RPMI7951 (cell line): ENCODE measurements at places on chromosomes 5 and 9.

GRCh38 chr5:3043600-3043999 lies 292.1 kb upstream of the IRX2 start:
- no peak for DNase-seq

DNA sequence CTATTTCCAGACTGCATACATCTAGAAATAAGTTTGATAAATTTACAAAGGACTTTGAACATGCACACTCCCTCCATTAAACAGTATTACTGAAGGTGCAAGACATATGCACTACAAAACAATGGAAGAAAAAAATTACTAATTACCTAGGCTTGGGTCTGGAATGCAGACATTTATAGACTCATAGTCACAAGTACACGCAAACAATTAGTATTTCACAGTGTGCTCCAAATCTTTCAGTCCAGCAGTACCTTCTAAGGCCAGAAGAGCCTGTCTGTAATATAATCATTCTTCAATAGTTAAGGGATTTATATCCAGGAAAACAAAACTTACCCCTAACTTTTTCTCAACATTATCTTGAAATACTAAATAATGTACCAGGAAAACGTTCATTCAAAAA lies 11.2 kb downstream of the RICTOR start:
- no peak for DNase-seq

- no peak for DNase-seq
These were observed 28.7 kb downstream of the LCP2 start for GRCh38 chr5:170268884-170269283.

- peak; percentile 85 for DNase-seq
These were observed 10.0 kb downstream of the TLE4 start for GRCh38 chr9:79581794-79582193.

DNA sequence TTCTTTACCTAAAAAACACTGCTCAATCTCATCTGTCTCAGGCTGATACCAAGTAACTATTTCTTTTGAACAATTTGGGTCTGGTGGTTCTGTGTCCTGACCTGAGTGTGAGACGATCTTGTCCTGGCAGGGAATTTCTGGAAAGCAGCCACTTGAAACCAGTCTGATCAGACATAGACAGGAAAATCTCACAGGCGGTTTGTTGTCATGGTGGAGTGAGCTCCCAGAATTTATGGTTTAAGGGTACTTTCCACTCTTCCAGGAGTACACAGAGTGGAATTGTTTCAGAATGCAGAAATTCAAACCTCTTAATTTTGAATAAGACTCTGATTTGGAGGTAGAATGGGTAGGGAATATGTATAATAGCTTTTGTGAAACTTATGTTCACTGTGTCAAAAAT lies 268.2 kb downstream of the ISL1 start:
- no peak for DNase-seq

DNA sequence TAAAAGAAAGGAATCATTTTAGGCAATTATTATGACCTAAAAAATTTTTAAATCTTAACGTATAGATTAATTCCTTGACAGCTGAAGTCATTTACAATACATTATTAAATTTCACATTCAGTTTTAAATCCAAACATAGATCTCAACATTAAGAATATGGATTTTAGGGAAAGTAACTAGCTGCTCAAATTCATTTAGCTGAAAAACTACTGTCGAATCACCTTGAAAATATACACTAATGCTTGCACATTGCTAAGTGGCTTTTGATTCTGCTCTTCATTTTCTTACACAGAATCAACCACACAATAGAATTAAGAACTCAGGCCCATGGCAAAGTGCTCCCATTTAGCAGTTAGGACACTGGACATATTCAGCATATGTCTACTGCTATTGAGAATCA lies 454.2 kb downstream of the RAB3C start:
- DNase-seq: no peak

DNA sequence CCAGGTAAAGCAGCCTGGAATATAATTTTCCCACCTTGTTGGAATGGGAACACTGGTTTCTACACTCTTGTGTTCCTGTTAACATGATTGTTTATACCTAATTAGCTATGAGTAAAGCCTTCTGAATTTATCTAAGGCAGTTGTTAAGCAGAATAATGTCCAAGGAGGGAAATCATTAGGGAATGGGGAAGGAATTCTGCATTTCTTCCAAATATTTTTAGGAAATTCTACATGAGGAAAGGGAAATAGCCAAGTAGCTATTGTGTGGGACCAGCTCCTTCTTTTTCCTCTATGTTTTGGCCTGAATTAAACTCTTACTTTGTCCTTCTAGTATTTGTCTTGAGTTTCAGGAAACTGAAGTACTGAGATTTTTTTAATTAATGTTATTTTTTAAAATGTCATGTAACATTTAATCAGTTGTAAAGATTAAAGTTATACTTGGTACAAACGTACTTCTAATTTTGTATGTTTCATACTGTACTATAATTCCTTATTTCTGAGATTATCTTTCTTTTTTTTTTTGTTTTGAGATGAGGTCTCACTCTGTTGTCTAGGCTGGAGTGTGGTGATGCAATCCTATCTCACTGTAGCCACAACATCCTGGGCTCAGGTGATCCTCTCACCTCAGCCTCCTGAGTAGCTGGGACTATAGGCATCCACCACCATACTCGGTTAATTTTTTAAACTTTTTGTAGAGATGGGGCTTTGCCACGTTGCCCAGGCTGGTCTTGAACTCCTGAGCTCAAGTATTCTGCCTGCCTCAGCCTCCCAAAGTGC lies 28.5 kb downstream of the ANKDD1B start:
- no peak for DNase-seq

GRCh38 chr9:91042541-91042940 lies 240.9 kb downstream of the SYK start:
- no peak for DNase-seq

- peak; percentile 47 for DNase-seq
These were observed 79.4 kb downstream of the ESM1 start for GRCh38 chr5:54905942-54906537.

DNA sequence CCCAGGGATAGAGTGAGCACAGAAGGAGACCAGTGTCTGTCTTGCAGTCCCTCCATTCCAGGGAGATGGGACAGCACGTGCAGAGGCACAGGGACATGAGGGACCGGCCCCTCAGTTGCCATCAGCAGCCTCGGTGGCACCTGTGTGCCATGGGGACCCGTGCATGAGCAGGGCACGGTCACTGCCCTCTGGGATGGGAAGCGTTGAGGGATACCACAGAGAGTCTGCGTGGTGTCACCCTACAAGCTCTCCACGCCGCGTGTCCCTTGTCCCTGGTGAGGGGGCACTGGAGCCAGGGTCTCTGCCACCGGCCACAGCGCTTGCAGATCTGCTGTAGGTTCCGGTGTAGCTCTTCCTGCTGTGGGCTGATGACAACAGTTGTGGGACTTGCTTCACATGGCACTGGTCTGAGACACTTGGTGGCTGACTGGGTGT lies 108.1 kb downstream of the CACNA1B start:
- DNase-seq: no peak

- DNase-seq: no peak
These were observed 41.9 kb downstream of the CDH6 start for GRCh38 chr5:31235381-31235780.

DNA sequence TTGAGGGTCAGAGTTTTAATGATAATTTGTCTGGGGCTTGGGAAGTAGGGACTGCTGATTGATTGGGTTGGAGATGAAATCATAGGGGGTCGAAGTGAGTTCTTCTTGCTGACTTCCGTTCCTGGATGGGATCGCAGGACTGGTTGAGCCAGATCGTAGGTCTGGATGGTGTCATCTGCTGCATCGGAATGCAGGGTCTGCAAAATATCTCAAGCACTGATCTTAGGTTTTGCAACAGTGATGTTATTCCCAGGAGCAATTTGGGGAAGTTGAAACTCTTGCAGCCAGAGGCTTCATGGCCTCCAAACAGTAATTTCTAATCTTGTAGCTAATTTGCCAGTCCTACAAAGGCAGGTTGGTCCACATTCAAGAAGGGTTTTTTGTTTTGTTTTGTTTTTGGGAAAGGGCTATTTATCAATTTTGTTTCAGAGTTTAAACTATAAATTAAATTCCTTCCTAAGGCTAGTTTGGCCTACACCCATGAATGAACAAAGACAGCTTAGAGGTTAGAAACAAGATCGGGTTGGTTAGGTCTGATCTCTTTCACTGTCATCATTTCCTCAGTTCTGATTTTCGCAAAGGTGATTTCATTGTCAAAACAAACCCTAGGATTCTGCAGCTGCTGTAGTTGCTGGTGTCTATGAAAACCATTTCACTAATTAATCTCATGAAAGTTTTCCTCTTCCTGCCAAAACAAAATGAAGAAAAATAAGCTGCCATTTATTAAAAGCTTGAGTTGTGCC lies 388.0 kb downstream of the TMEM232 start:
- no peak for DNase-seq

DNA sequence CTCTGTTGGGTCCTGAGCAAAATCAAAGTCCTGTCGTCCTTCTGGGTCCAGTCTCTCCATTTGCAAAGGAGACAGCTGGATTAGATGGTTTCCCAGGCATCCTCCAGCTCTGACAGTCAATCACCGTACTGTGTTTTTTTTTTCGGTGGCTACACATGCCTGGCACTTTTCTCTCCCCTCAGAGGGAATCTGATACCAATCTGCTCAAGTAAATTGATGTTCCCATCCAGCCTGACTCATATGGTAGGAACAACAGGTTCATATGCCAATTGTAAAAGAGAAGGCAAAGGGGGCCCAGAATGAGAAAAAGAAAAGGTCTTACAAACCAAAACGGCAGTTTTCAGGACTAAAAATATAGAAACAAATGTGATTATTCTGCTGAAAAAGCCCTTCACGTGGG lies 1.2 kb downstream of the FBXO10 start:
- DNase-seq: no peak

GRCh38 chr5:38535248-38535750 lies 21.1 kb downstream of the LIFR start:
- no peak for DNase-seq

GRCh38 chr9:17630531-17630949 lies 51.7 kb downstream of the SH3GL2 start:
- no peak for DNase-seq
